ENCODE measurements at places on chromosomes 7 and 10.

DNA sequence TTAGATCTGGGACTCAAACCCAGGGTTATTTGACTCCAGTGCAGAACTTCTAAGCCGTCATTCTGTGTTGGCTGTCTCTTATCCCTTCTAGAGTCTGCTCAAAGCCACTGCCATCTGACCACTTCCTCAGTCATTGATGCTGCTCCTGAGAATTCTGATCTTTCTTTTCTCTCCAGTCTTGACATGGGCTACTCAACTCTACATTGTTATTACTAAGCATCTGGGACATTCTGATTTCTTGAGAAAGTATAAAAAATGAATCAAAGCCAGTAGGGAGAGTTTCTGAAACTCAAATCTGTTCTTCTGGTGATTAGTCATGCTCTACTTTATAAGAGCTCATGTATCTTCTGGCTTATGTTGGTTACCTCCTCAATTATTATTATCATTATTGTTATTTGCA is 48.7 kb downstream of the ANK3 start:
- DNase-seq, result no peak

- no peak for DNase-seq
These were observed 7.6 kb upstream of the FAM180A start for GRCh38 chr7:135756191-135756590.

GRCh38 chr7:94632338-94633013 is 23.5 kb downstream of the SGCE start:
- DNase-seq, result no peak

- DNase-seq, result no peak
These were observed 14.0 kb downstream of the AP5Z1 start for GRCh38 chr7:4789194-4790077.

DNA sequence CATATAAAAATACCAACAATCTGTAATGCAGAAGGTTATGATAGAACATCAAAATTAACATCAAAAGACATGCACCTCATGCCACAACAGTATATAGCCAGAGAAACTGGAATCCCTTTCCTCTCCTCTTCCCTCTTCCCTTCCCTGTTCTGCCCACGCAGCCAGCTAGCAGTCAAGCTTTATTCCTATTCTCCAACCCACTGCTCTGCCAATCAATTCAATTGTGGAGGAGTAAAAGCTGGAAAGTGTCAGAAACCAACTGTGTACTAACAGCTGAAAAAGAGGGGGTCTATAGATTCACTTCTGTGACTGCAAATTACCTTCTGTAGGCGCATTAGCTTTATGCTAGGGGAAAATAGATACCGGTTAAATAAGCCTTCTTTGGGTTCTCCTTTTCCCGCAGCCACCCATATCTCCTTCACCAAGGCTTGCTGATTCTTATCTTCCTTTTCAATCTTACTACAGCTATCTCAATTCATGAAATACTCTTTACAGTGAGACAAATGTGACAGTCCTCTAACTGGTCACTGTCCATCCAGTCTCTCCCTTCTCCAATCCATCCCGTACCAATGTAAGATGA is 16.3 kb downstream of the ABI1 start:
- no peak for DNase-seq

DNA sequence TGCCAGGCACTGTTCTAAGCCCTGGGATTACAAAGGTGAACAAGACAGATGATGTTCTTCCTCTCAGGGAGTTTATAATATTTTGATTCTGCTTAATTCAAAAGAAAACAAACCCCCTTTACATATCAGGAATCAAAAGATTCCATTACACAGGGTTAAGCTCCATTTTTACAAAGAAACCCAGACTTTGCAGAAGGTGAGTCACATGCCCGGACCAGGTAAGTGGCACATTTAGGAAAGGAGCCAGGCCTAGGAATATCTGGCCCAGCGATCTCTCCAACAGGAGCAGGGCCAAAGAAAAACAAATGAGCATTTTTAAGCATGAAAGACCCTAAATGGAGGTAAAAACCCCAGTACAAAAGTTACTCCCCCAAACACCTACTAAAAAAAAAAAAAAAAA is 1.1 kb downstream of the STN1 start:
- DNase-seq, result no peak

DNA sequence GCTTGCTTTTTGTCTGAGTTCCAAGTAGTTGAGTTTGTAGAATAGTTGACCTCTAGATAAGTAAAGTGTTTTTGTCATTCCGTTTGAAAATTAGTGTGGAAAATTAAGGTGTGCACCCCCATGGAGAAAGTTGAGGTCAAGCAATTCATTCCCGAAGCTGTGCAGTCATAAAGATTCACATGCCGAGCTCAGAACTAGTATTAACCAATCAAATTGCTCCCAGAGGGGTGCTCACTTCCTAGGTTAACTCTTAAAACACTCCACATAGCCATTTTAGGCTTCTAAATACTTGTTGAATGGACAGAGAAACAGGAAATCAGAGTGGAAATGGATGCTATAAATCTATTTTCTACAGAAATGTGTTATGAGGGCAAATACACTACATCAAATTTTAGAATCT is 638.9 kb downstream of the SUGCT start:
- no peak for DNase-seq

GRCh38 chr7:98281757-98282606 is 496 bp downstream of the BRI3 start:
- DNase-seq, result no peak

GRCh38 chr10:36608251-36608650 is 517.1 kb upstream of the ANKRD30A start:
- no peak for DNase-seq

GRCh38 chr10:49678827-49679479 is 498 bp upstream of the C10orf53 start:
- DNase-seq, result no peak

DNA sequence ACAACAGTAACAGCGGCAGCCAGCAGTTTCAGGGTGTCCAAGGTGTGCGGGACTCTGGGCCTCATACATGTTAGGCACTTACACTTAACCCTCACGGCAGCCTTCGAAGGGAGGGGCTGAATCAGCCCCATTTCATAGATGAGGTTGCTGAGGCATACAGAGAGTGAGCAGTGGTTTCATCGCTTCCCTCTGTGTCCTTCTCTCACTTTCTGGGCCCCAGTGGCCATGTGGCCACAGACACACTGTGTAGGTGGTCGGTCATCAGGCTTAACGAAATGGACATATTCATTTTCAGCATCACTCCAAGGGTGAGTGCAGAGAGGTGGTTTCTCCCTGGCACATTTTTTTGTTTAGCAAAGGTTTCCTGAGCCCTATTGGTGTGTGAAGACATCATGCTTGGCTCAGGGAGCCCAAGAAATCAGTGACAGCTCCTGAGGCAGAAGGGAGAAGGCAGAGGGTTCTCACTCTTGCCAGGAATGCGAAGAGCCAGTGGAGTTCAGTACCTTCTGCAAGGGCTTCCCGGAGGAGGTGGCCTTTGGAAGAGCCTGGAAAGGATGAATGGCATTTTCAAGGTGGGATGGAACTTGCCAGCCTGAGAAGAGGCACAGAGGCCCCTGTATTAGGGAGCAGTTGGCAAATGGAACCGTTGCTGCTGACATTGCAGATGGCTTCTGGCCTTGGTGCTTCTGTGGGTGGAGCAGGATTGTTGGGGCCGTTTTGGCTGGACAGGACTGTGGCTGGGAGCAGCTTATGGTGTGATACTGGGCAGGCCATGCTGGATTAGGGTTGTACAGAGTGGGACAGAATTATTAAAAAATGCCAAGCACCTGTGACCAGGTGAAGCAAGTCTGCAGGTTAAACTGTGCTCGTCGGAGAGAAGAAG is 61.7 kb upstream of the PPIF start:
- peak; percentile 53 for DNase-seq

DNA sequence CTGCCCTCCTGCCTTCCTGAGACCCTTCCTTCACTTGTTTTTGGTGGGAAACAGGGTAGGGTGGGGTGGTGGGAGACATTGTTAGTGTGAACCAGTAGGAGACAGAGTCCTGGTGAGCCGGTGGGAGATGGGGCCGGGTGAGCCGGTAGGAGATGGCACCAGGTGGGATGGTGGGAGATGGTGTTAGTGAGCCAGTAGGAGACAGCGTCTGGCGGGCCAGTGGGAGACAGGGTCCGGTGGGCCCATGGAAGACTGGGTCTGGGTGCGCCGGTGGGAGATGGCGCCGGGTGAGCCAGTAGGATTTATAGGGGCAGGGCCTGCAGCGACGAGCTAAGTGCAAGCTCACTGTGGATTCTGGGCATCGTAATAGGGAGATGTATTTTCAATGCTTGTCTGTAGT is 116.8 kb downstream of the TRRAP start:
- no peak for DNase-seq

DNA sequence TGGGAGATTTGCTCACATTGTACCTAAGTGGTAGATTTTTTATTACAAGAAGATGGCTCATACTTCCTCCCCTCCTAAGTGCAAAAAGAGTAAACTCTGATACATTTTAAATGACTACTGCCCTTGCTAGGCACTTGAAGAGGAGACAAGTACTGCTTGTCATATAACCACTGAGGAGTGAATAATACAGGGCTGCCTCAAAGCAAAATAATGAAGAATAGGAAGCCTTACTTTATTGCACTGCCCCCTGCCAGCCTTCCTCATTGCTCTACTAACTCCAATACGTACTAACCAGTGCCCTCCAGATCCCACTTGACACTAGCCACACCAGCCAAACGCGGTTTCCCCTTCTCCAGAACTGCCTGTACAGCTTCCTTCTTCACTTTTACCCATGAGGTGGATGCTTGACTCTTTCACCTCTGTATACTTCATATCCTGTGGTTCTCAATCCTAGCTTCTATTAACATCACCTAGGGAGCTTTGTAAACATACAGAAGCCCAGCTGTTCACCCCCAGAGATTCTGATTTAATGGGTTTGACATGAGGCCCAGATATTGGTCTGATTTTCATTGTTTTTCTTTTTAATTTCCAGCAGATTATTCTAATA is 11.7 kb upstream of the MTERF1 start:
- no peak for DNase-seq

GRCh38 chr10:119466655-119467054 is 75.9 kb downstream of the RGS10 start:
- DNase-seq, result peak; percentile 53

- no peak for DNase-seq
These were observed 6.5 kb downstream of the NACAD start for GRCh38 chr7:45082031-45082830.

DNA sequence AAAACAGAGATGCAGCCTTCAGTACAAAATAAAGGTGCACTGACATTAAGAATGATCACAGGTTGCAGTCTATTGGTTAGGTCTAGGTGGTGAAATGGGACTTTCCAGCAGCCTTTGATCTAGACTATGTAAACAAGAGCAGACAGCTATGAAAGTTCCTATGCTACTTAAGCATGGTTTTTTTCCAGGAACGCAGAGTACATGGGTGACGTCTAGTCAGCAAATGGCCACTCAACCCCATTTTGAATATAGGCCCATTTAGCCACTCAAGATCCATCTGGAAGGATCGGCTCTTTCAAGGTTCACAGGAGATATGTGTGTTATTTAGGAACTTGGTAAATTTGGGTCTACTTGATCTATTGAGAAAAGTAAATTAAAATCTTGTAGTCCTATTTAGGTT is 1424.6 kb upstream of the LRRTM3 start:
- DNase-seq, result no peak

DNA sequence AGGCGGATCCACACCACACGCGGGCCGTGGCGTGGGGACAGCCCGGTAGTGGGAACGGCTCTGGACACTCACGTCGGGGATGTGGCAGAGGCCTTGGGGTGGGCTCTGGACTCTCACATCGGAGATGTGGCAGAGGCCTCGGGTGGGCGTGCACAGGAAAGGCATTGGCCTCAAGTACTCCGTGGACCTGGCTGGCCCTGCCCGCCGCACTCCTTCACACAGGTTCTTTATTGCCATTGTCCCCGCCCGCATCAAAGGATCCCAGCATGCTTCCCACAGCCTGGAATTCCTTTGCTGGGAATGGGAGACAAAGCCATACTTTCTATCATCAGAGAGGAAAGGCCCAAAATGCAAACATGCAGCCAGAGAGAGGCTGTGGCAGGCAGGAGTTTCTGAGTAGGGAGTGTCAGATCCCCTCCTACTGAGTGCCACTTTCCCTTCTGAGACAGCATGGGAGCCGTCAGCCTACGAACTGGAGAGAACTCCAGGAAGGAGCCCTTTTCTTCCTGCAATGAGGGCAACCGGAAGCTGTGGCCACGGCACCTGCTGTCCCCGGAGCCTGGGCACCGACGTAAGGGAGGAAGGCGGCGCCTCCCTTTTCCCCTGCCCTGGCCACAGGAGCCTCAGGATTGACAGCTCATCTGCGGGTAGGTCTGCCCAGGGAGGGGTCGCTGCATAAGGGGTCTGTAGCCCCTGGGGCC is 51.5 kb downstream of the RBM17 start:
- DNase-seq, result peak; percentile 52

- DNase-seq, result no peak
These were observed 5.1 kb downstream of the AKR1B15 start for GRCh38 chr7:134553976-134554375.

GRCh38 chr7:85156661-85157208 is 30.1 kb downstream of the SEMA3D start:
- DNase-seq, result no peak

- DNase-seq, result no peak
These were observed 77.6 kb upstream of the PPP1R3A start for GRCh38 chr7:113996405-113996804.

DNA sequence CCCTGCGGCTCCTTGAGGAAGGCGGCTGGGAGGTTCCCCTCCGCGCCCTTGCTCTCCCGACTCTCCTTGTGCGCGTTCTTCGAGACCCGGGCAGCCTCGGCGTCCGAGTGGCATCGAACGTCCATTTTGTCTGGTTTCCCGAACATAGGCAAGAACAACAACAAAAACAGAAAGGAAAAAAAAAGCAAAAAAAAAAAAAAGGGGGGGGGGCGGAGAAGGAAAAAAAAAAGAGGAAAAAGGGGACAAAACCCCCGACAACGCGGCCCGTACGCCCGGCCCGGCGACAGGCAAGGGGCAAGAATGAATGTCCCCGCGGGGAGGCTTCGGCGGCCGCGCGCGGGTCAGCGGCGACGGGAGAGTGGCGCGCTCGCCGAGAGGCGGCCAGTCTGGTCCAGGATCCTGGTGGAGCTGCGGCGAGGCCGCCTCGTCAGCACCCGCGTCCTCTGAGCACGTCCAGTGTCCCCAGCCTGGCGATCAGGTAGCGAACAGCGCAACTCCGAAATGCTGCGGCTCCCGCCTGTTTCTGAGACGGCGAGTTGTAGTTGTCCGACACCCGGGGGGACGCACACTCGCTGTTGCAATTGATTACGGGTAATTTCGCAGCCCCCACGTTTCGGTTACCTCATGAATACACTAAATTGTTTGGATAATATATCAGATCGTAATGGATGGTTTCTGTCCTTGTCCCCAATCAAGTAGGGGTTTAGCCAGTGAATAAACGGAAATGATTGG is at the start of gene VAX1:
VAX1 (minus strand) TSS at position 360 of the 732 bp plus-strand sequence; CDS start at position 146, 214 bp downstream.
- DNase-seq, result no peak

DNA sequence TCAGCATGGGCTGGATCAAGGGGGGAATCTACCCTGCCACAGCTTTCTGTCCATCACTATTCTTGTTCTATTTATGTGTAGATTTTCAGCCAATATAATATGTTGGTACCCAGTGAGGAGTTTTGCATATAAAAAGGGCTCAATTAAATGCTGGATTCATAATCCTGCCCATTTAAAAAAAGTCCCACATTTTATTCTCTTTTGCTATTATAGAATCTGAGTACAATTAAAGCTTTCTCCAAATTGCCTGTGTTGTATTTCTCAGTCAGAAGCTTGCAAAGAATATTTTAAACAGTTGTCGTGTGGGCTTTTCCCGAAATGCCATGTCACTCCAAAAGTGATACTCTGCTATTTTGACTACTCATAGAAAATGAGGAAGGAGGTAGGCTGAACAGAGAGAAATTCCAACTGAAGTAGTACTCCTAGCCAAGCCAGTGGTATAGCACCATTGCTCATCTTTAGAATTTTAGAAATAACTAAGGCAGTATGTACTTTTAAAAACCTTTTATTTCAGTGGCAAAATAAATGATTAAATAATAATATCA is 108.3 kb upstream of the HDAC9 start:
- no peak for DNase-seq

GRCh38 chr10:96856317-96856716 is 24.2 kb downstream of the LCOR start:
- DNase-seq, result no peak
